ENCODE measurements at places on chromosomes 12 and 14. TPM values are rescaled to one million over a fixed set of nuclear protein-coding genes. Genes with fewer than 3 reads are reported as not detected.
A peak's percentile ranks its signal among the peaks of the same experiment; 100 is the strongest.

The OTX2 gene
- not detected for total RNA-seq

The VRTN gene
- total RNA-seq: 0.12 TPM

The GYS2 gene
- total RNA-seq: not detected

The GLRX5 gene
- 11.4 TPM for total RNA-seq

The FERMT2 gene
- 22.2 TPM for total RNA-seq

The ST8SIA1 gene
- total RNA-seq: 0.47 TPM

The NTF3 gene
- not detected for total RNA-seq

The IGF1 gene
- total RNA-seq: 14.6 TPM

The LRP1-AS gene
- total RNA-seq: not detected

- H3K36me3 ChIP-seq: peaks cover 38% of the 10 kb centered on the region
- H3K4me3 ChIP-seq: no peak overlapping the region
Measured at GRCh38 chr12:110373025-110373424, 30.5 kb downstream of the ANAPC7 start.

DNA sequence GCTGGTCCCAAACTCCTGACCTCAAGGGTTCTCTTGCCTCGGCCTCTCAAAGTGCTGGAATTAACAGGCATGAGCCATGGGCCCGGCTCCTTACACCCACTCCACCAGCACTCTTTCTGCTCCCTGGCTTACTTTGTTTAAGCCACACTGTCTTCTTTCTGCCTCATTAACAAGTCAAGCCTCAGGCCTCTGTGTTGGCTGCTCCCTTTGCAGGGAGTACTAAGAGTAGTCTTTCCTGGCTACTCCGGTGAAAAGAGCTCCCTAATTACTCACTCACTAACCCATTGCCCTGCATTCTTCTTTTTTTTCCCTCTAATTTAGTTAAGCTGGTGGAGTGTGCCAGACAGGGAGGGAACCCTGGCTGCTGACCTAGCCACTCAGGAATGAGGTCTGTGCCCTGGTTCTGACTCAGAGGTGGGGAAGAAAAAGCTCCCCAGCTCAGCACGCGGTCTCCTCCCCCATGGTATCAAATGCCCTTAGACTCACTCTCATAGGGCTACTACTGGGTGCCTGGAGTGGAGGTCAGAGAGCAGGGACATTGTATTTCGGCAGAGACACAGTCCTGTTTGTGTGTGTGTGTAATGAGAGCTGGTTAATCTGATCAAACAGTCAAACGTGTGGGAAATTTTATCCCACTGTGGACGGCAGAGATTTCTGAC is 19.8 kb downstream of the GALNT6 start:
- no peak for DNase-seq
- H3K36me3 ChIP-seq: no peaks in the 10 kb centered on the region
- H3K27ac ChIP-seq: peak overlapping the region; percentile 19
- no peak overlapping the region for H3K4me3 ChIP-seq

DNA sequence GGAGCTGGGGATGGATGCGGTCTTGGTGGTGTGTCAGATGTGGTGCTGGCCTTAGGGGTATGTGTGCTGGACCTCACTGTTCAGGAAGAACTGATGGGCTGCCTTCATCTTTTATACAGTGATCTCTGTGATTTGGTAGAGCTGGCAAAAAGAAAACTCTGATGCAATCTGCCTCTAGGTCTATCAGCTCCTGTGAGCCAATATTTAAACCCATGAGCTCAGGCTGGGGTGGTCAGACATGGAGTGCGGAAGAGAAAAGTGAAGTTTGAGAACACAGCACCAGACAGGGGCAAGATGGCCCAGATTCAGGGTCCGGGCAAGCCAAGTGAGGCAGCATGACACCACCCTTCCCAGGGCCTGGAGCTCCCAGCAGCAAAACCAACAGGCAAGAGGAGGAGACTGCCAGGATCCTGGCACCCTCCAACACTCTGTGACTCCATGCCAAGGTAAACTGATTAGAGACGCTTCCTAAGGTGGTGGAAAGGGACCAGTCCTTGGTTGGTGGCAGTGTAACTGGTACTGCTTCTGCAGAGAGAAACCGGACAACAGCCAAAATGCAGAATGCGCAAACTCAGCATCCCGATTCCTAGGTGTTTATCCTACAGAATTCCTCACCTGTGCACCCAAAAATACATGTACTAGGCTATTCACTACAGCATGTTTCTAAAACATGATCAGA is 82.3 kb downstream of the CHGA start:
- peaks cover 10% of the 10 kb centered on the region for H3K4me1 ChIP-seq
- no peaks in the 10 kb centered on the region for H3K36me3 ChIP-seq
- no peak overlapping the region for H3K4me3 ChIP-seq
- no peaks in the 10 kb centered on the region for H3K27me3 ChIP-seq

- H3K4me3 ChIP-seq: no peak overlapping the region
- H3K27me3 ChIP-seq: no peaks in the 10 kb centered on the region
- peaks cover 4% of the 10 kb centered on the region for H3K4me1 ChIP-seq
Measured at GRCh38 chr14:103093856-103094405, 594 bp upstream of the EXOC3L4 start.

- H3K27ac ChIP-seq: no peak overlapping the region
- no peaks in the 10 kb centered on the region for H3K36me3 ChIP-seq
Measured at GRCh38 chr14:72704502-72704901, 189.4 kb downstream of the DPF3 start.

DNA sequence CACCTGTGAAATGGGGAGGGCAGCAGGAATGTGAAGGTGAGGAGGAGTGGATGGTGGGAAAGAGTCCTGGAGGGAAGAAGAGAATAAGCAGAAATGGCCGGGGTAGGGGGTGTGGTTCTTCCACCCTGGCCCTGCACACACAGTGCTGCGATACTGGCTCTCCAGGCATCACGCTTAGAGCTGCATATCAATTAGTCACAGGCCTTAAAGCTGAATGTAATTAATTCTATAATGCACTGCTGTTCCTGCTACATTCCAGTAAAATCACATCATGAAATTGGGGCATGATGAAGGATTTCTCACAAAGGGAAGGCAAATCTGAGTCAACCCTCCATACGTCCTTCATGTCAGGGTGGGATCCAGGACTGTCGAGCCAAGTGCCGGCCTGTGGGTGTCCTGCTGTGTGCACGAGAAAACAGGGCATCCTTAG is 566.1 kb downstream of the BCL11B start:
- DNase-seq: no peak
- no peak overlapping the region for H3K27ac ChIP-seq
- no peak overlapping the region for H3K4me3 ChIP-seq
- no peaks in the 10 kb centered on the region for H3K4me1 ChIP-seq
- no peaks in the 10 kb centered on the region for H3K27me3 ChIP-seq

GRCh38 chr12:84726780-84727179 is 185.8 kb downstream of the SLC6A15 start:
- H3K4me1 ChIP-seq: no peaks in the 10 kb centered on the region
- H3K4me3 ChIP-seq: no peak overlapping the region
- no peaks in the 10 kb centered on the region for H3K27me3 ChIP-seq
- no peaks in the 10 kb centered on the region for H3K36me3 ChIP-seq

- no peaks in the 10 kb centered on the region for H3K27me3 ChIP-seq
- no peaks in the 10 kb centered on the region for H3K4me1 ChIP-seq
- no peak overlapping the region for H3K27ac ChIP-seq
- no peaks in the 10 kb centered on the region for H3K36me3 ChIP-seq
Measured at GRCh38 chr14:53668897-53669296, 287.7 kb downstream of the BMP4 start.

GRCh38 chr12:44780221-44780790 is 95.8 kb downstream of the NELL2 start:
- no peak for DNase-seq
- no peaks in the 10 kb centered on the region for H3K4me1 ChIP-seq
- H3K4me3 ChIP-seq: no peak overlapping the region
- H3K27ac ChIP-seq: no peak overlapping the region
- no peaks in the 10 kb centered on the region for H3K27me3 ChIP-seq

GRCh38 chr14:99930420-99931274 is 134.6 kb upstream of the EVL start:
- DNase-seq: no peak
- H3K27ac ChIP-seq: no peak overlapping the region
- H3K36me3 ChIP-seq: no peaks in the 10 kb centered on the region

DNA sequence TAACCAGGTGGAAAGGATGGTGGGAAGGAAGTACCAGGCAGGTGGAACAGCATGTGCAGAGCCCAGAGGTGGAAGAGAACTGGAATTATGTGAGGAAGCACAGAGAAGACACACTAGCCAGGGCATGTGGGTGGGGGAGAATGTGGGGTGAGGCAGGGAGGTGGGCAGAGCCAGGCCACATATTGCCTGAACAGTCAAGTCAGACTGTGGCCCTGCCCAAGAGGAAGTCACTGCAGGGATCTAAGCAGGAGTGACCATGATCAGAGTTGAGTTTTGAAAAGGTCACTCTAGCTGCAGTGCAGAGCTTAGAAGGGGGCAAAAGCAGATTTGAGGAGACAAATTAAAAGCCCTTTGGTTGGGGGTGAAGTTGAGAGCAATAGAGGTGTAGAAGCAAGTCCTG is 114.0 kb upstream of the SLC38A2 start:
- no peak overlapping the region for H3K4me3 ChIP-seq
- no peak overlapping the region for H3K27ac ChIP-seq
- H3K36me3 ChIP-seq: no peaks in the 10 kb centered on the region
- no peak for DNase-seq

GRCh38 chr12:106369624-106370346 is 12.2 kb downstream of the POLR3B start:
- H3K4me1 ChIP-seq: no peaks in the 10 kb centered on the region
- H3K4me3 ChIP-seq: no peak overlapping the region

DNA sequence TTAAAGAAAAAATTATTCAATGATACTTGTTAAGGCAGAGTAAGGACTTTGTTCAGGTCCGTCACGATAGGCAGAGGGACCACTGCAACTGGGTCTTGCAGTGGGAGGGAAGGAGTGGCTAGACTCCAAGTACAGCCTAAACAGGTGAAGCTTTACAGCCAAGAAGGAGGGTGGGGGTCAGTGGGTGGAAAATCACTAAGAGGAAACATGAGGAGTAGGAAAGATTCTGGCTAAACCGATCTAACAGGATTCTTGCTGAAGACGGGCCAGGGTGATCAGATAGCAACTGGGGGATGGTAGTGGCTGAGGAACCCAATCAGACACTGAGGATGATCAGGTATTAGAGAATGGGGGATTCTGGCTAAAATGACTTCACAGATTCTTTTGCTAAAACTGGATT is 100.2 kb downstream of the TTC7B start:
- no peaks in the 10 kb centered on the region for H3K4me1 ChIP-seq
- DNase-seq: no peak
- no peaks in the 10 kb centered on the region for H3K27me3 ChIP-seq
- no peak overlapping the region for H3K27ac ChIP-seq
- no peaks in the 10 kb centered on the region for H3K36me3 ChIP-seq

GRCh38 chr14:50577982-50578381 is 18.0 kb downstream of the ATL1 start:
- H3K36me3 ChIP-seq: no peaks in the 10 kb centered on the region
- H3K4me3 ChIP-seq: no peak overlapping the region
- no peak for DNase-seq
- no peaks in the 10 kb centered on the region for H3K27me3 ChIP-seq
- H3K27ac ChIP-seq: no peak overlapping the region
- no peaks in the 10 kb centered on the region for H3K4me1 ChIP-seq

DNA sequence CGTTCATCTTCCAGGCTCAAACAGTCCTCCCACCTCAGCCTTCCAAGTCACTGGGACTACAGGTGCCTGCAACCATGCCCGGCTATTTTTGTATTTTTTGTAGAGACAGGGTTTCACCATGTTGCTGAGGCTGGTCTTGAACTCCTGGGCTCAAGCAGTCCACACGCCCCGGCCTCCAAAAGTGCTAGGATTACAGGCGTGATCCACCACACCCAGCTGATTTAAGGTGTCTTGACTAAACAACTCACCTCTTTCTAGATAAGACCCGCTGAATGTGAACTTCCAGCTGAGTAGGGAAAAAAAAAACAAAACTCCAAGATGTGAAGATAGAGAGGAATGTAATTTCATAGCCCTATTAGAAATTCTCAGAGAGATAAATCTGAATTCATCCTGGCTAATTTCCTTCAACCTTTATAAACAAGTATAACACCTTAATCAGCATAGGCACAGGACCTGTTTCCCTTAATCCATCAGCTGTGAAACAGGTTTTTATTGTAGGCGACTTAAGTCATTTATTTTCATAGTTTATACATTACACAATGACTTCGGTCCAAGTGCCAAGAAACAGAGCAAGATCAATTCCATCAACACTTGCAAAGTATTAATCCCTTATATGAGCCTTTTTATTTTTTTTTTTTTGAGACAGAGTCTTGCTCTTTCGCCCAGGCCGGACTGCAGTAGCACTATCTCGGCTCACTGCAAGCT is 51.5 kb downstream of the HCAR2 start:
- H3K27me3 ChIP-seq: no peaks in the 10 kb centered on the region
- no peak overlapping the region for H3K27ac ChIP-seq
- no peak for DNase-seq
- H3K4me3 ChIP-seq: no peak overlapping the region
- no peaks in the 10 kb centered on the region for H3K36me3 ChIP-seq

GRCh38 chr12:69872804-69873203 is 47.8 kb downstream of the MYRFL start:
- no peaks in the 10 kb centered on the region for H3K27me3 ChIP-seq
- no peak overlapping the region for H3K4me3 ChIP-seq
- no peak for DNase-seq
- H3K27ac ChIP-seq: no peak overlapping the region
- no peaks in the 10 kb centered on the region for H3K36me3 ChIP-seq

DNA sequence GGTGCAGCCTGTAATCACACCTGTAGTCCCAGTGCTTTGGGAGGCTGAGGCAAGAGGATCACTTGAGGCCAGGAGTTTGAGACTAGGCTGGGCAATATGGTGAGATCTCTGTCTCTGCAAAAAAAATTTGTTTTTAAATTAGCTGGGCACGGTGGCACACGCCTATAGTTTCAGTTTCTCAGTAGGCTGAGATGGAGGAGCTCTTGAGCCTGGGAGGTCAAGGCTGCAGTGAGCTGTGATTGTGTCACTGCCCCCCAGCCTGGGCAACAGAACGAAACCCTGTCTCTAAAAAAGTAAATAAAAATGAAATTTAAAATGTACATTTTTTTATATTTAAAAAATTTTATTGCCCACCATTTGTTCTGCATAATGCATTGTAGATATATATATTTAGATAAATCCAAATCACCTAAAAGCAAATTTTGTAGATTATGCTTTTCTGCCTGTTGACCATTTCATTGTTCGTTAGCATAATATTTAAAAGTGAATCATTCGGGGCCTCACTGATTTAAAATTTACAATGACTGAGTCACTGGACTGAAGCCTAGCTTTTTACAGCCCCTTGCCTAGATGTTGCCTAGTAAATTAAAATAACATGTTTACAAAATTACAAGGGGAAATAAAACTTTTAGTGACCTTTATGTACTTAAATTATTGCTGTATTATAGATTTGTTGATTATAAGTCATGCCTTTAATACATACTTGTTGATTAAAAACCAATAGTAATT is 87.9 kb downstream of the USP15 start:
- H3K4me1 ChIP-seq: no peaks in the 10 kb centered on the region
- no peak for DNase-seq
- H3K27me3 ChIP-seq: no peaks in the 10 kb centered on the region
- H3K27ac ChIP-seq: no peak overlapping the region

DNA sequence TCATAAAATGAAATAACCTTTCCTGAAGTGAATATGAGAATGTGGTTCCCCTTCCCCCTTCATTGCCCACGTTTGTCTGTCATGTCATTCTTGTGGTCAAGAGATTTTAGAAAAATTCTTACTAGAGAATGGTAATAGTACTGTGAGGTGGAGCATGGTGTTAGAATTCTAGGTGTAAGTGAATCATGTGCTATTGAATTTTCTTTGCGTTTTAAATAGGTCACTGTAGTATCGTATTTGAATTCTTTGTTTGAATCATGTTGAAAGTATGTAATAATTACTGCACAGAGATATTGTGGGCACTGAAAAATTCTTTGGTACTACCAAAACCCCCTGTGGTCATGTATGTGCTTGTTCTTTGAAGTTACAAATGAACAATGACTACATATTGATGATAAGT is 49.9 kb downstream of the FUT8 start:
- H3K36me3 ChIP-seq: no peaks in the 10 kb centered on the region
- no peak overlapping the region for H3K4me3 ChIP-seq
- H3K27ac ChIP-seq: no peak overlapping the region
- no peaks in the 10 kb centered on the region for H3K27me3 ChIP-seq
- H3K4me1 ChIP-seq: no peaks in the 10 kb centered on the region
- DNase-seq: no peak

All from pancreas (tissue), 10 donors.